ENCODE measurements at places on chromosomes 6 and 20.

- no peak for DNase-seq
These were observed 389.5 kb upstream of the MAP3K7 start for GRCh38 chr6:90976341-90976740.

DNA sequence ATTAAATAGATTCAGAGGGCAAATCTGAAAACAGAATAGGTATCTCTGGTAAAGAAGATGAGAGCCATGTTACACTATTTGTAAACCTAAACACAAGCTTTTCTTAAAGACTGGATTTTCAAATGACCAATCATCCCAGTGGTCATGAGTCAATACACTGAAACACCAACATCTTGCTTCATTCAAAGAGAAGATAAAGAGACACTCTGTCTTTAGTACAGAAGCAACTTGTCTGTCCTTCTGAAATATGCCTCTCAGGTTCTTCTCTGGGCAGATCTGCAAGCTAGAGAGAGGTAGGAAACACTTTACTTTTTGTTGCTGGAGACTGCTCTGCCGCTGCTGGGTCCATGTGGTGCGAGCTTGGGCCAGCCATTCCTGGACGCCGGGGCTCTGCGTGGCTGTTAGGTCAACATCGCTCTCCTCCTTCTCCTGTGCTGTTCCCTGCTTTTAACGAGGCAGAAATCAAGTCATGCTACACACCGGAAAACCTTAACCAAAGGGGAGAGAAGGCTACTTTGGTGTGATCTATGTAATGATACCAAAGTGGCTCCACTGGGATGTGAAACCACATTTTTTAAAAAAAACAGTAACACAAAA lies 368.2 kb downstream of the SYNE1 start:
- DNase-seq: no peak

GRCh38 chr6:33963136-33963750 lies 159.4 kb upstream of the MLN start:
- no peak for DNase-seq

DNA sequence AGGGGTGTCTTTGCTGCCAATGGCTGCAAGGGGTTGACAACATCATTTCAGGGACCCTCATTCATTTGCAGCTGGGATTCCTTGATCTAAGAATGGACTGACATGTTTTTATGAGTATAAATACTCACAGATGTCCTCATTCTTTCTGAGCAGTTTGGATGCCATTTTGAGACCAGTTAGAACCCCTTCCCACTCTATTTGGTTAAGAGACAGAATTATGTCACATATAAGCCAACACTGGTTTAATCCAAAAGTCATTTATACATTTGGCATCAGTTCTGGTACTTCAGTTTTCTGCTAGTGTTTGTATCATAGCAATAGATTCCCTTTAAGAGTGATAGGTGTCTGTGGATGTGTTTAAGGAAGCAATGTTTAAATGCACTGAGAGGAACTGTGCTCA lies 248.8 kb downstream of the SAMD5 start:
- DNase-seq: no peak

GRCh38 chr6:10580570-10580969 lies 59.4 kb downstream of the GCNT2 start:
- no peak for DNase-seq

- peak; percentile 24 for DNase-seq
These were observed 53.0 kb downstream of the ADAT2 start for GRCh38 chr6:143397227-143398222.

DNA sequence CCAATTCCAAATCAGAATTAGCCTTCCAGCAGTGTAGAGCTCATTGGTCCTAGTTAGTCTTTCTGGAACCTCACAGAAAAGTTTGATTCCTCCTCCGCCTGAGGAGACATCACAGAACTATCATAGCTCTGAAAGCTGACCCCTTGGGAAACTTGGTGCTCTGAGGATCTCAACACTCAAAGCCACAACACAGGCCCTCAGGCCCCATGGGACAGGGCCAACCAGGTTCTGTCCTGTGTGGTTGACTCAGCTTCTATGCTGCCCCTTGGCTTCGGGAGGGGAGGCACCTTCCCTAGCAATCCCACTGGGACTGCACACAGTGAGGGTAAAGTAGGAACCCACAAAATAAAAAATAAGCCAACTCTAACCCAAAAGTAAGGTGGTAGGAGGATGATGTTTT lies 237.5 kb upstream of the ECI2 start:
- no peak for DNase-seq

- DNase-seq: no peak
These were observed 19.1 kb upstream of the ARMC12 start for GRCh38 chr6:35717449-35718374.

DNA sequence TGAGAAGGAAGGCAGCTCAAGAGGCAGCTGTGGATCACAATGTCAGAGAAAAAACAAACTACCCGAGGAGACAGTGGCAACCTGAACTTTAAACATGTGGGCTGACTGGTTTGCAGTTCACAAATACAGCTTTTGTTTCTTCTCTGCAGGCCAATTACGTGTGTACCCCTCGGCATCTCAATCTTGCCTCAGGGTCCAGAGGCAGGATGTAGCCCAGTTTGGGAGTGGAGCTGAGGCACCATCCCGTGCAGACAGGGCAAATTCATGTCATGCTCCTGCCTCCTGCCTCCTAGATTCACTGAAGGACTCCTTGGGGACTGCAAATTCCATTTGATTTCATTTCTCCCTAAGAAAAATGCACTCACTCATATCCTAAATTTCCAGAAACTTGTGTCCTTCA lies 94.2 kb upstream of the KCNK16 start:
- peak; percentile 0 for DNase-seq

- DNase-seq: peak; percentile 44
These were observed 8.8 kb upstream of the MOG start for GRCh38 chr6:29647927-29648642.

GRCh38 chr20:58150772-58151171 lies 77.7 kb downstream of the ANKRD60 start:
- DNase-seq: no peak

DNA sequence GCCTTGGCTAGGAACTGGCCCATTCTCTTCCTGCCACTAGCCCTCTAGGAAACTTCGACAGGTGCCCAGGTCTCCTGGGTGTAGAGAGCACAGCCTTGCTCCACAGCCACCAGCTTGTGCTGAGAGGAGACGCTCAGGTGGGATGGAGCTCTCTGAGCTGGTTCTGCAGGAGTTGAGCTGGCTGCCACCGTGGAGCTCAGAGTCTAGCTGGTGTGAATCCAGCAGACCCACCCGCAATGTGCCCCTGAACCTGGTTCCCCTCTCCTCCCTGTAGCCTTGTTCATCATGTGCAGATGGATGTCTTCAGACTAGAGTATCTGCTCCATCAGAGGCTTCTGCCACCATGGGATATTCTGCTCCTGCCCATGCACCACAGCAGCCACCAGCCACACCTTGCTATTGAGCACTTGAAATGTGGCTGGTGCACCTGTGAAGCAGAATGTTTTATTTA lies 222.5 kb downstream of the SYNDIG1 start:
- DNase-seq: no peak

- no peak for DNase-seq
These were observed 254.0 kb downstream of the TPBG start for GRCh38 chr6:82617648-82618047.

- no peak for DNase-seq
These were observed 151.1 kb downstream of the LRRC1 start for GRCh38 chr6:53945765-53946407.

DNA sequence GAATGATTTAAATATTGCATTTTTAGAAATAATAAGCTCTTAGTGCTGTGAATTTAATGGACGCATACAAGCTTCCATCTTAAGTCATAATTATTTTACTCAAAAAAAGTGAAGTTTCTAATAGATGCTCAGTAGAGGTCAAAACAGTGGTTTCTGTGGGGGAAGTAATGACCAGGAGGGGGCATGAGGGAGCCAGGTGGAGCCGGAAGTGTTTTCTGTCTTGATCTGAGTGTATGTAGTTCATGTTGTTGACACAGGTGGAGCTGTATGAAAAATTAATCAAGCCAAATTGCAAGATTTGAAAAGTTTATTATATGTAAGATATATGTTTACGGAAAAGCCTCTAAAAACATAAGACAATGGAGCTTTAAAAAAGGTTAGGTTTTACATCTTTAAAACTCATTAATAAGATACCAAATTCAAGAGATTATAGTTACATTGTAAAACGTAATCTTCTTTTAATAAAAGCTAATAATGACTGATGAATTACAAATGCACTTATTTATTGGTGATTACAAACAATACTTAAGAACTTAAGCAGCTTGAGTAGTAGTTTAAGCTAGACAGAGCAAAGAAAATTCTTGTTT lies 68.0 kb downstream of the PLAGL1 start:
- DNase-seq: peak; percentile 60

GRCh38 chr6:53707108-53707897 lies 41.7 kb upstream of the KLHL31 start:
- no peak for DNase-seq

DNA sequence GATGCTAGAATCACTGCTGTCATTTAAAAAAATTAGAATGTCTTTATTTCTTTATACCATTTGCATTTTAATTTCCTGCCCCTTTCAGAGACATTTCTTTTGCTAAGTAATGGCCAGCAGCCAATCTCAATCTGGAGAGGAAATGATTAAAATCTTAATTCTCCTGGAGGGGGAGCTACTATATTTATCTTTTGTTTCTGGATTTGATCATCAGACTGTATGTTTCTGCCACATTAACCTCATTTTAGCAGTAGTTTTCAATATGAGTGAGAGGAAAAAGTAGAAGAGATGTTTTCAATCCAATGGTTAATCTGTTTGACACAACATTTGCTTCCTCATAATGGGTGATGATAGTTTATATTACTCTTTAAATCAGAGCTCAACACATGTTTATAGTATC lies 138.0 kb downstream of the FUT9 start:
- DNase-seq: no peak

DNA sequence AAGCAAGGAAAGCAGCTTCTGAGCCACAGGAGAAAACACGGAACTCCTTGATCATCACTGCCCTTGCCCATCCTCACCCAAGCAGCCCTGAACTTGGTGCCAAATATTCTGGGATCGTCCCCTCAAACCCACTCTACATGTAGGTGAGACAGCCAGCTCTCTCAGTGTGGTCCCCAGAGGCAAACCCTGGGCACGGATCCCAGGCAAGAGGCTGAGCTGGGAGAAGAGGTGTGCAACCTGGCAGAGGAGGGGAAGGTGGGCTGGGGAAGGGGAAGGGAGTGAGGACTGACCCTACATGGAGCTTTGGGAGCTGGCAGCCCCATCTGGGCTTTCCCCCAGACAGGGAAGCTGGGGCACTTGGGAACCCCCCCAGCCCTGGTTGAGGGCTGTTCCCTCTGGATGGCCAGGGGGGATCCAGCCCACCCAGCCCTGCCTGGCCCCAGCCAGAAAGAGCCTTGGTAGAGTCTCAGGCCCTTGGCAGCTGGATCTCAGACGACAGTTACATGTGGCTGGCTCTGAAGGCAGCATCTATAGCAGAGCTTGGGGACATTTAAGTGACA lies 186.2 kb upstream of the CST7 start:
- DNase-seq: no peak

GRCh38 chr20:53623454-53624211 lies 30.0 kb upstream of the ZNF217 start:
- peak; percentile 73 for DNase-seq

DNA sequence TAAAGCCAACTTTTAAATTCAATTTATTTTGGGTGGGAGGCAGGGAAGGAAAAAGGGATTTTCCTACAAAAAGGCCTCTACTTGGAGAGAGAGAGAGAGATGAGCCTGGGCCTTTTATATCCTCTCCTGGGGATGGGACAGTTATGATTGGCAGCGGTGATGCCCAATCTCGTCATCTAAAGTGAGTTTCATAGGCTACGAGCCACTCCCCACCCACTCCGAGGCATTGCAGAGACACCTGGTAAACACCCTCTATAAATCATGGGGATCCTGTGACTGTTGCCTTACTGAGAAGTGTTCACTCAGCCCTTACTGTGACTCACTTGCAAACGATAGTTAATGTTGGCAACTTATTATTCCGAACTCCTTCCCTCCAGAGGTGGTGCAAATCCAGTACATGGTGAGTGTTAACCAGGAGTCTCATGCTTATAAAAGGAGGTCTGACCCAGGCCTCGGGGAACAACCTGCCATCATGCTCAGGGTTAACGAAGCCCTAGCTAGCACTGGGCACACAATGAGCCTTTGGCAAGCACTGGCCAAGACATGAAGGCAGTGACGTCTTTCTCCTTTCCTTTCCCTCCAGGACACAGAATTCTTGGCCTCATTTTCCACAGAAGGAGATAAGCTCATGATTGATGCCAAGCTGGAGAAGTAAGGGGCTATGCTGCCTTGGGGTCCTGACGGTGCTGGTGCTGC lies 20.5 kb downstream of the BPIFB4 start:
- no peak for DNase-seq

DNA sequence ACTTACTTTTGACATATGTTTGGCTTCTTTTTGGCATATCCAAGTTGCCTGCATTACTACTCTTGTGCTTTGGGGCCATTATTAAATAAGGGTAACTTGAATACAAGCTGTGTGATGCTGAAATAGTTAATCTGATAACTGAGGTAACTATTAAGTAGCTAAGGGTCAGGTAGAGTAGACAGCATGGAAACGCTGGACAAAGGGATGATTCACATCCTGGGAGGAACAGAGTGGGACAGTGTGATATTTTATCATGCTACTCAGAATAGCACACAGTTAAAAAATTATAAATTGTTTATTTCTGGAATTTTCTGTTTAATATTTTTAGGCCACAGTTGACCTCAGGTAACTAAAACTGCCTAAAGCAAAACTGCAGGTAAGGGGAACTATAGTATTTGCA lies 483.9 kb downstream of the RFPL4B start:
- DNase-seq: peak; percentile 40

DNA sequence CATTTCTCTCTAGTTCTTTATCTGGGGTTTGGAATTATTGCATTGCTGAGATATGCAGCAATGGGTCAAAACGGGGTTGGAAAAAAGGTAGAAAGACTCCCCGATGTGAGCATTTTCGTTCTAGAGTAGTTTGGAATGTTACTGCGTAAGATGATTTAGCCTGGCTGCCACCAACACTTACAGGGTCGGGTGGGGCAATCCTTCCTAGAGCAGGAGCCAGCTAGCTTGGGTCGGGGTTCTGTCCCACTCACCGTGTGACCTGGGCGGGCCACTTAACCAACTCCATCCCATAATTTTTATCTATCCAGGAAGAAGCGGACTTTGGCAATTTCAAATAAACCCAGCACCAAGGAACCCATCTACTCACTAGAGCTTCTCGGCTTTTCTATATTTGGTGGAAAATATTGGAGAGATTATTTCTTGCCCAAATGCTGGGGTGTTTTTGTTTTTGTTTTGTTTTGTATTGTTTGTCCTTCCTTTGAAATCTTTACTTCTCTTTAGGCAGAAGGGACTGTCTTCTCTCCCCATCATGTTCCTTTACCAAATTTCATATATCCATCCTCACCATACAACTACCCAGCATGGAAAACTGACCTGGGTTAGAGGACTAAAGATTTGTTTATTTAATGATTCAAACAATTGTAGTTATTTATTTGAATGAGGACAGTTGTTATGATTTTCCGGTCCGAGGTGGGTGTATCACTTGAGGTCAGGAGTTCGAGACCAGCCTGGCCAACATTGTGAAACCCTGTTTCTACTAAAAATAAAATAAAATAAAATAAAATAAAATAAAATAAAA lies 72.4 kb downstream of the GPX5 start:
- DNase-seq: no peak

- no peak for DNase-seq
These were observed 127.0 kb downstream of the PKHD1 start for GRCh38 chr6:51960419-51960818.

All from kidney capillary endothelial cell (primary cell).